Stimulated activated CD4-positive, alpha-beta T cell treated with anti-CD3 and anti-CD28 coated beads, TNF-alpha, amount 100 ng/mL, for 4 hours (primary cell): ENCODE measurements at places on chromosomes 3 and 15.

DNA sequence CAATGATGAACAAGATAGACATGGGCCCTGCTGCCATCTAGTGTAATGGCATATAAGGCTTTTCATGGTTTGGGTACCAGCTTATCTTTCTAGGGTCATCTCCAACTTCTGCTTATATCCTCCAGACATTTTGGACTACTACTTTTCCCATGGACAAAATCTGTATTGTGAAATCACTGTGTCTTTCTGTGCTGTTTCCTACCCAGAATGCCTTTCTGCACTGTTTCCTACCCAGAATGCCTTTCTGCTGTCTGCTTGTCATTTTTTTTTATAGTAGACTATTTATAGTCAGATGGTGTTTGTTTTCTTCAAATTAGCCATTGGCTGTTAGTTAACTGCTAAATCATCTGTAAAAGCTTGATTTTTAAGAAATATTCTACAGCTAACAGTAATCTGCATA lies 20.1 kb downstream of the VPS8 start:
- DNase-seq: no peak

DNA sequence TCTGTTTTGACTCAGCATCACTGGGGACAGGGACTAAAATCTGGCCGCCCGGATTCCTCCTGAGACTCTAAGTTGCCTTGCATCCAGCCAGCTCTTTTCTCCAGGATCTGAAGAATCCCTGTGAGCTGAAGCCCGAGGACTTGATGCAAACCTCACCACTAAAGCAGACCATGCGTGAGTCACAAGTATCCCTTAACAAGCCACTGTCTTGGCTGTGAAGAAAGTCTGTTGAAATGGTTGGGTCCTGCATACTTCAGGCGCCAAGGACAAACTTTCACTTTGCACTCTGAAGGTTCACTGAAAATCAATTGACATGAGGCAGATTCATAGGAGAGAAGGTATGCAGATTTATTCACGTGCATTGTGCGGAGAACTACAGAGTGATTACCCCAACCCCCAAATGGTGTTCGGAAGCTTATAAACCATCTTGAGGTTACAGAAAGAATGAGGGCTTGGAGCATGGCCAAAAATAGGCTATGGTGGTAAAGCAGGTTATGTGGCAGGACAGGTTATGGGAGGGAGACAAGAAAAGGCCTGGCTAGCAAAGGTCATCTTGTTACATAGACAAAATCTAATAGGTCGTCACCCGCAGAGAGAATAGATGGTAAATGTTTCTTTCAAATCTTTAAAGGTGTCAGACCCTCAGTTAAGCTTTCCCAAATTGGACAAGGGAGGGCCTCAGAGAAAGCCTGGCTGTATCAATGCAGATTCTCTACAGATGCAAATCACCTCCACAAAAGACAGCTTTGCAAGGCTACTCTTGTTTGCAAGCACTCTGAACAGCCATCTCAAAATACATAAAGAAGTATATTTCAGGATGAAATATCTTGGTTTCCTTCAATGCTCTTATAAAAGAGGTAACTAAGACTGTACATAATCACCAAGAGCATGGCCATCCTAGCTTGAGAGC lies 126.3 kb upstream of the PLAAT1 start:
- no peak for DNase-seq

DNA sequence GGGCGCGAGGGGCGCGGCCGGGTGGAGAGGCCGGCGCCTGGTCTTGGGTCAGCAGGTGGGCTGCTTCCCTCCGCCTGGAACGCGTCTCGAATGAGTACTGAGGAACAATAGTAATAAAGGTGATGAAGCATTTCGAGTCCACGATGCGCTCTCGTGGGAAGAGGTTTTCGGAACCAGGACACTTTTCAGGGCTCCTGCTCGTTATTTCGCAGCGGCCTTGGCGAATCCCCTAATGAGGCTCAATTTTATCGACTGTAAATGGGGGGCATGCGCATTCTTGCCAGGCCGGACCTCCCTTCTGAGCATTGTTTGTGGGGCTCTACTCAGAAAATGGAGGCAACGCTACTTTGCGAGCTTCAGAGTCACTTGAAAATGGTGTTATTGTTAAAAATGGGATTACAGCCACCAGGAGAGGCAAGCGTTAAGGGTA lies 1.2 kb downstream of the NR2C2 start:
- no peak for DNase-seq

- DNase-seq: no peak
Measured at GRCh38 chr15:65374821-65375401, 2.9 kb downstream of the IGDCC3 start.

GRCh38 chr15:29636140-29636539 lies 186.1 kb downstream of the TJP1 start:
- no peak for DNase-seq

DNA sequence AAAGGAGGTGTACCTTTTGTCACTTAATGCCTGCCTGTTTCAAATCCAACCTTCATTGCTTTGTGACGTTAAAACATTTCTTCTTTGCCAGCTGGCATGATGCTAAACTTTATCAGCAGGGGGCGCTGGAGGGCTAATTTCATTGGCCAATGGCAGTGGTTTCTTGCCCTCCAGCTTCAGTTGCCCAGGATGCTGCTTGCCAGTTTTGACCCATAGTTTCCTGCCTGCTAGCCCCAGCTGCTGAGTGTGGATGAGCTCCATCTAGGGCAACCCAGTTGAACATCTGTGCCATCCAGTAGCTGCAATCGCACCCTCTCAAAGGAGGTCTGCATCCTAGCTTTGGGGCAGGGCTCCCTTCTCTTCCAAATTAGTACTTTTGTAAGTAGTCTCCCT lies 22.1 kb downstream of the ACKR2 start:
- DNase-seq: peak; percentile 55

DNA sequence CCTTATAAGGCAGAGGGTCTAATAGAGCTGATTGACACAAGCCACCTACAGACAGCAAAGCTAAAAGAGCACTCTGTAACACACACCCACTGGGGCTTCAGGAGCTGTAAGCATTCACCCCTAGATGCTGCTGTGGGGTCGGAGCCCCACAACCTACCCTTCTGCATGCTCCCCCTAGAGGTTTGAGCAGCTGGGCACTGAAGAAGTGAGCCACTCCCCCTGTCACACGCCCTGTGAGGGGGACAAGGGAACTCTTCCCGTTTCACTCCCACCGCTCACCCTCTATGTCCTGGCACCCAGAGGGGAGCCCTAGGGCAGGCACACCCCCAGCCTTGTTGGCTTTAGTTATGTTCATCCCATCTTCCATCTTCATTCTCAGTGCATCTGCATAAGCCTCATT lies 9.4 kb upstream of the CSTA start:
- no peak for DNase-seq

DNA sequence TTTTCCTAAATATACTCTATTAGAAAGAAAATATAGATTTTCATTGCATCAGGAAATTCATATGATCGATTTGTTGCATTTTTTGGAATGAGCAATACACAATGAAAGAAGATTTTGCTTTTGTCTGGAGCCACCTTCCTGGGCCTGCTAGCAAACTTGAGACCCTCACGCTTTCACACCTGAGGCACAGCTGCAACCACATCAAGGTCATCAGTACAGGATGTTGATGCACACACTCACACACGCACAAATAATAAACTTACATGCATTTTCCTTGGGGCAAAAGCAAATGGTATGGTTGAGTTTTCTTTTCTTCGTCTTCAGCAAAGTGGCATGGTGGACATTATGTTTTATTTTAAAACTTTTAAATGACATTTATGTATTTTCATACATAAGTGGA lies 64.8 kb upstream of the SATB1 start:
- DNase-seq: no peak

DNA sequence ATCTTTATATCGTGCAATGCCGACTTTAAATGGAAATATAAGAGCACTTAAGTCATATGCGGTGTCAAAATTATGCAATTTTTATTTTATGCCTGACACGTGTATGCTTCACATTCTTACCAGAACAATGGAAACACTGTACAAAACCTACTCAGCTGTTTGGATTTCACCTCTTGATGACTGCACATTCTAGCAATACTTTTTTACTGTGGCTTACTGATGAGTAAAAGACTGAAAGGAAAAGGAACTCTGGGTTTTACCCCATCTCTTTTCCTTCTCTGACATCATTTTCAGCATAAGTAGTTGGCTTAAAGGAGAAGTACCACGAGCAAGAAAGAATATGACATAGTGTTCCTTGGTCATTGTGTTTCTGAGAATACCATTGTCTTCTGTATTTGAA lies 142.8 kb downstream of the POLR2M start:
- DNase-seq: no peak
